ENCODE measurements at places on chromosomes 12 and 14.

DNA sequence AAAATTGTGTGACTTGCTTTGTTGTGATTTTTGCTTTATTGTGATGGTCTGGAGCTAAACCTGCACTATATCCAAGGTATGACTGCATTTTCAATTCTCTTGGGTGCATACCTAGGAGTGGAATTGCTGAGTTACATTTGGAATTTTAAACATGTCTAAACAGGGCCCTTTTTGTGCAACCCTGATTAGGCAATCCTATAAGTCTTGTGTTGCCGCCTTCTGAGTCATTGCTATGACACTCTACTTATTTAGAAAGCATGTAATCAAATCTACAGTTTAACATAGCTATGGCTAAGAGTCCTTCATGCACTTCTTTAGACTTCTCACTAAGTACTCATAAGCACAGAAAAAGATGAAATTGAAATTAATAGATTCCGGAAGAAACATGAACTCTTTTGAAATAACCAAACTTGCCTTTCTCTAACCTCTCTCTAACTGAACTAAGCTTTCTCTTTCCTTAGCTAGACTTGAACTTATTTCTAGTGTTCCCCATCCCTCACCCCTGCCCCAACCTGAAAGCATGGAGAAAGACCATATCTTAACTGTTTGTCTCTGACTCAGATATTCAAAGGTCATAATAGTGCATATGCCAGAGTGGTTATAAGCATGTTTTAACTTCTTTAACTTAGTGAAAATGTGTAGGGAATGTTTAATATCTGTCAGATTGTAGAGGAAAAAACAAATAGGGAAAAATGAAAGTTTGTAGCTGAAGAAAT, 203.0 kb downstream of the SNAPC1 start:
- DNase-seq = no peak

DNA sequence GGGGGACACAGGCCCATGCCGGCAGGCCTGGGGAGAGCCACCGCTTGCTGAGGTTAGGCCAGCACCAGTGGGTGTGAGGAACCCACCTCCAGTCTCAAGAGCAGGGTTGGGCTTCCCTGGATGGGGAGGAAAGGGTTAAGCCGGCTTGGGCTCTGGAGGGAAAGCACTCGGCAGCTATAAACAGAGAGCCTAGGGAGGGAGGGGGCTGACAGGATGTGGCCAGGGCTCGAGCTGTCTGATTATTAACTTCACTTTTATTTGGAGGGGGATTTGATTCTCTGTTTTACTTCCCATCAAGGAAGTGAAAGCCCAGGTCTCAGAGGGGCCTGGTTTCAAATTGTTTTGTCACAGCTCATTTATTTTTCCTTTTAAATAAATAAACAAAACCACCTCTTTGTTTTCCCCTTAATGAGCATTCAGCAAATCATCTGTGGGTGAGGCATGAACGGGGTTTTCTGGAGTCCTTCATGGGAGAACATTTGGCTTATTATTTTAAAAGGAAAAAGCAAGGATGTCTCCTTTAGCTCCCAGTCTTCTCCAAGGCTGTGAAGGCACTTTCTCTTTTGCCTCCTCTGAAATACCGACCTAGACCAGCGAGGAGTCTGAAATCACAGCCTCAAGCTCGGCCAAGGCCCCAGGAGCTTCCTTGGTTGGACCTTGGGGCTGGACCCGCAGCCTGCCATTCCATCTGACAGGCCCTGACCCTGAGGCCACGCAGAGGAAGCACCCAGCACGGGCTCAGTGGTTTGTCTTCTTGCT, 21.9 kb upstream of the ZFP36L1 start:
- DNase-seq = peak; percentile 63

GRCh38 chr12:805022-805632, 52.7 kb downstream of the WNK1 start:
- DNase-seq = no peak

GRCh38 chr12:103680591-103681141, 93.6 kb downstream of the STAB2 start:
- DNase-seq = no peak

DNA sequence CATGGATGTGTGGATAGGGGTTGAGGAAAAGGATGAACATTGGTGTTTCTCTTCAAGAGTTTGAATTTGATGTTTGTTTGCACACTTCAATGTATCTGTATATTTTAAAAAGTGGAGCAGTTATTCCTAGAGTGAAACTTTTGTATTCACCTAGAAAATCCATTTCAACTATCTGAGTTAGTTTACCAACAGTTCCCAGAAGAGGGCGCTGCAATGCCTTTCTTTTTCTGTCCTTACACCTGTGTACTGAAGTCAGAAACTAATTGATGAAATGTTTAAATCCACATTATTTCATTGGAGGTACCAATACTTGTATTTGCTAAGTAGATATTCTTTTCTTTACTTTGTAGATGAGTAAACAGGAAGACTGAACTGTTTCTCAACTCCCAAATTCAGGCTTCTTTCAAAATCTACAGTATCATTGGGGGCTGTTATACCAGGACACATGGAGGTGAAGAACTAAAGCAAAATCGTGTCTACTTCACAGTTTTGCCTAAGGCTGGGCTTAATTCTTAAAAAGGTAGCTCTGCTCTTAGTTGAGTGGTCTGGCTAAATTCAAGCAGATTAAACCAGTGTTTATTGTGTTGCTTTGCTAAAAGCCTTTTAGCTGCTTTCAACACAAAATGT, 26.6 kb upstream of the KLRB1 start:
- DNase-seq = peak; percentile 66

DNA sequence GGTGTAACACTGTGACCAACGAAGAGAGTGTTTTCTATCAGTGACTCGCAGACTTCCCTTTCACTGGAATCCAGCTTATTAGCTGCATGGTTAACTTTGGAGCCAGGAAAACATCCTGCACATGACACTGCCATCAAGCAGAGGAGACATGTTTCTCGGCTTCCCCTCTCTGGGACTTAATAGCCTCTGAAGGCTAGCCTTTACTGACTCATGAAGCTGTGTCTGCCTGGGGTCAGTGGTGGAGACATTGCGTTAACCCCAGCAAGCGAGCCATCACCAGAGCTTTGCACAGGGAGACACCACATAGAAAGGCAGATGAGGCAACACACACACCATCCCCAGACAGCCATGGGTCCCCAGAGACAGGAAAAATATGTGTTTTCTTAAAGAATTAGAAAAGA, 126.9 kb upstream of the PRICKLE1 start:
- DNase-seq = no peak

GRCh38 chr12:6120796-6121473, 3.5 kb downstream of the VWF start:
- DNase-seq = no peak

- DNase-seq = no peak
Measured at GRCh38 chr14:51869411-51870100, 9.1 kb downstream of the GNG2 start.

GRCh38 chr14:77989441-77989991, 180.7 kb upstream of the NRXN3 start:
- DNase-seq = no peak

DNA sequence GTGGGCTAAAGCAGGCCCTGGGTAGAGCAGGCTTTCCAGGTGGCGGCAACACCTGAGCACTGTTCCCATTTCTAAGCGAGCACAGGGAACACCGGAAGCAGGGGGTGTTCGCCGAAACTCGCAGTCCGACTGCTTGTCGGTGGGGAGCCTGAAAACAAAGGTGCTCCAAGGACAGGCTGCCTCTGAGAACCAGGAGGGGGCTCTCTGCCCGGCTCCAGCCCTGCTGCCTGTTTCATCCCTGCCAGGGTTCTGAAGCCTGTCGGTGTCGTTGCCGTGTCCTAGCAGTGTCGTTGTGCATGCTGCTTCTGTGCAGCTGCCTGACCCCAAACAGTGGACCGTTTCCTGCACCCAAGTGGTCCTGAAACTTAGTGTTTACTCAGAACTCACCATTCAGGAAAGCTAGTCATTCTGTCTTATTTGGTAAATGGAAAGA, 21.8 kb downstream of the CCNK start:
- DNase-seq = no peak

- no peak for DNase-seq
Measured at GRCh38 chr12:131047789-131048610, 94.3 kb downstream of the ADGRD1 start.

- no peak for DNase-seq
Measured at GRCh38 chr12:16526693-16527092, 79.3 kb downstream of the LMO3 start.

DNA sequence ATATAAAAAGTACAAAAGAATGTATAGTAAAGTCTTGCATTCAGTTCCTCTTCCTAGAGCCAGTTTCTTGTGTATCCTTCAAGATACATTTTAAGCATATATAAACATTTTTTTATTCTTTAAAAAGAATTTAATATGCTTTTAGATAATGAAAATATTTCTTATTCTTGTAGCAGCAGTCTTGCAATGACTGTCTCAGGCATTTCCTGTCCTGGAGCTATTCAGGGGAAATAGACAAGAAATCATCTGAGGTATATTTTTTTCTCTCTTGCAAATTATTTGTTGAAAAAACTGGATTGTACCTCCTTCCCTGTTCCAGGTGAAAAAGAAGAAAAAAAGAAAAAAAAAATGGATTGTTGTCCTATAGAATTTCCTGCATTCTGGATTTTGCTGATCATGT, 17.0 kb upstream of the ERBB3 start:
- no peak for DNase-seq

GRCh38 chr12:27008081-27008480, 6.1 kb downstream of the TM7SF3 start:
- no peak for DNase-seq

GRCh38 chr12:62732861-62733427, 202.0 kb downstream of the PPM1H start:
- no peak for DNase-seq

- DNase-seq = peak; percentile 94
Measured at GRCh38 chr12:46214668-46215436, 54.0 kb downstream of the SLC38A1 start.

DNA sequence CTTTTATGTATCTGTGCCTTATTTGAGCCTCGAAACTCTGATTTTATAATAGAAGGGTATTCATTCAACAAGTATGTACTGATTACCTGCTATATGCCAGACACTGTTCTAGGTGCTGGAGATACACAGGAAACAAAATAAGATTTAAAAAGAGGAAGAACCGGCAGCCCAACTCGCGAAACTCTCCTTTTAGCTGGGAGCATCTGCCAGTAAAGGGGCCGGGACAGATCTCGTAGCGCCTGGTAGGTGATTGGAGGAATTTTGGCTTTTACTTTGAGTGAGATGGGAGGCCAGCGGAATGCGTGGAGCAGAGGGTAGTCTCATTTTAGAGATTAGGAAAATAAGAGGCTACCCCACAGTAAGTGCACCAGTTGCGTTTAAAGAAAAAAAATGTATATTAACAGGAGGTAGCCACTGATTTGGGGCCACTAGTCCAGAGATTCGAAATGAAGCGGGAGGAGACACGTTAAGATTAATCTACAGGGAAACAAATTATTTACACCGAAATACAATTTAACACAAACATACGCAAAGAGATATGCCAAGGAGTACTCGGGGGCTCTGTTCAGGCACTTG, 520 bp upstream of the MON2 start:
- DNase-seq = peak; percentile 19

- DNase-seq = no peak
Measured at GRCh38 chr14:77186911-77187648, 5.5 kb downstream of the TMEM63C start.

- DNase-seq = no peak
Measured at GRCh38 chr12:107126796-107127481, 33.6 kb upstream of the CRY1 start.
